Vagina (tissue), 2 donors: ENCODE measurements at places on chromosomes 5 and 9.

GRCh38 chr5:158707534-158707933, 392.2 kb downstream of the EBF1 start:
- no peak overlapping the region for H3K4me3 ChIP-seq
- no peaks in the 10 kb centered on the region for H3K27me3 ChIP-seq
- DNase-seq: no peak
- H3K27ac ChIP-seq: no peak overlapping the region
- no peaks in the 10 kb centered on the region for H3K4me1 ChIP-seq

- DNase-seq: no peak
- H3K4me1 ChIP-seq: no peaks in the 10 kb centered on the region
- H3K4me3 ChIP-seq: no peak overlapping the region
- H3K27ac ChIP-seq: no peak overlapping the region
- no peaks in the 10 kb centered on the region for H3K36me3 ChIP-seq
Measured at GRCh38 chr5:133851521-133851920, 116.9 kb downstream of the C5orf15 start.

GRCh38 chr9:13088720-13089427, 190.6 kb downstream of the MPDZ start:
- H3K36me3 ChIP-seq: no peaks in the 10 kb centered on the region
- DNase-seq: no peak
- no peak overlapping the region for H3K27ac ChIP-seq
- H3K4me3 ChIP-seq: no peak overlapping the region
- peaks cover 18% of the 10 kb centered on the region for H3K4me1 ChIP-seq

- H3K27ac ChIP-seq: no peak overlapping the region
- no peaks in the 10 kb centered on the region for H3K27me3 ChIP-seq
- no peaks in the 10 kb centered on the region for H3K36me3 ChIP-seq
Measured at GRCh38 chr9:95533996-95534680, 17.4 kb upstream of the PTCH1 start.

DNA sequence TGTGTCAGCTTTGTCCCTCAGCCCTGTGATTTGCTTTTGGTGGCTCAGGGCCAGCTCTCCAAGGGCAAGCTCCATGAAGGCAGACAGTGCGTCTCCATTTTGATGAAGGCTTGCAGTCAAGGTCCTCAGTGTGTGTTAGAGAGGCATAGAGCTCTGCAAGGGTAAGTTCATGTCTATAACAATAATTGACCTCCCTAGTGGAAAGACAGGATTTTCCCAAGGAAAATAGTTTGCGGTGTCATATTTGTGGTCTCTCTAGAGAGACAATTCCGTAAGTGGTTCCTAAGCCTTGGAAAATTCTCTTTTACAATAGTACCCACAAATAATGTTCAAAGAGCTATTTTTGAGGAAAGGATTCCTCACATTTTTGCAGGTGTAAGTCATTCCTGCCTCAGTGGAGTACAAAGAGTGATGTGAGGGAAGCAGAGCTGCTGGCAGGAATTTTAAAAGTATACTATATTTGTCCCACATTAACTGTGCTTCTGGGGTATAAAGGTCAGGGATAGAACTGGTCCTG, 40.2 kb downstream of the SLC1A3 start:
- DNase-seq: no peak
- H3K27me3 ChIP-seq: no peaks in the 10 kb centered on the region
- H3K36me3 ChIP-seq: no peaks in the 10 kb centered on the region
- H3K4me3 ChIP-seq: no peak overlapping the region
- no peak overlapping the region for H3K27ac ChIP-seq
